ENCODE measurements at places on chromosomes 6 and 20.

DNA sequence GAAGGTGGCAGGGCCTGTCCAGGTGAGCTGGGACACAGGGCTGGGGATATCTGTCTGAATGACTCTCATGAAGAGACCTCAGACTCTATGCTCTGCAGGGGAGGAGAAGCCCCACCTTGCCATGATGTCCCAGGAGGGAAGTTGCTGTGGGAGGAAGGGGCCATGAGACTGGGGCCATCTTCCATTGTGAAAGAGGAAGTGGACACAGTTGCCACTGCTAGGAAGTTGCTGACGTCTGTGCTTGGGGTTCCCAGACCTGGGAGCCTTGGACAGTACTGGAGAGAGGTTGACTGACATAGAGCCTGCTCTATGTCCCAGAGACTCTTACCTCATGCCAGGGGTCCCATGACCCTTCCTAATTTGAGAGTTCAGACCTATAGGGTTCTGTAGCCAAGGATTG, 24.5 kb downstream of the SIRPB1 start:
- no peak for DNase-seq

GRCh38 chr6:136788069-136788902, 4.0 kb downstream of the MAP3K5 start:
- DNase-seq: no peak

- no peak for DNase-seq
These were observed 50.5 kb upstream of the ENPP5 start for GRCh38 chr6:46221222-46221793.

GRCh38 chr20:63336232-63336752, 24.9 kb downstream of the CHRNA4 start:
- DNase-seq: no peak

DNA sequence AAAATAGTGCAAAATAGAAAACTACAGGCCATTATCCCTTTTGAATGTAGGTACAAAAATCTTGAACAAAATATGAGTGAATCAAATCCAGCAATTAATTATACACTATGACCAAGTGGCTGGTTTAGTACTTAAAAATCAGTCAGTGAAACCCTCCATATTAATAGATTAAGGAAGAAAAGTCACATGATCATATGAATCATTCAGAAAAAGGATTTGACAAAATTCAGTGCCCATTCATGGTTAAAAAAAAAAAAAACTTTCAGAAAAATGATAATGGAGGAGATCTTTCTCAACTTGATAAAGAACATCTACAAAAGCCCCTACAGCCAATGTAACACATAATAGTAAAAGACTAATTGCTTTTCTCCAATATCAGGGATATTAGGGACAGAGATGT, 75.0 kb downstream of the FAM120B start:
- no peak for DNase-seq

GRCh38 chr6:13260831-13261230, 67.5 kb downstream of the TBC1D7 start:
- no peak for DNase-seq

DNA sequence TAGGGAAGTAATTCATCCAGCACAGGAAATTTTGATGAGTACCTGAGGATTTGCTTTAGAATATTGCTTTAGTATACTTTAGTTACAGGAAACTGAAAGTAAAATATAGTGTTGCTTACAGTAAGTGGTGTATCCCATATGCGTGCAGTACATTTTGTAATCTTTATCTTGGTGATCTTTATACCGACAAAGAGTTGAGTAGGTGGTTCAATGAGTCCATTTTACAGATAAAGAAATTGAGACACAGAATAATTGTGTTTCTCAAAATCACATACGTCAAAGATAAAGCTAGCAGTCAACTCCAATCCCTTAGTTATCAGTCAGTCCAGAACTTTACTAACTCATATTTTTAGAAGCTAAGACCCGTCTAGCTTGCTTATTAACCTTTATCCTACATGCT, 65.8 kb upstream of the E2F3 start:
- no peak for DNase-seq

- no peak for DNase-seq
These were observed 84.1 kb downstream of the SNX5 start for GRCh38 chr20:17884307-17885003.

- DNase-seq: no peak
These were observed 45.3 kb downstream of the SLC2A12 start for GRCh38 chr6:134007077-134007476.

DNA sequence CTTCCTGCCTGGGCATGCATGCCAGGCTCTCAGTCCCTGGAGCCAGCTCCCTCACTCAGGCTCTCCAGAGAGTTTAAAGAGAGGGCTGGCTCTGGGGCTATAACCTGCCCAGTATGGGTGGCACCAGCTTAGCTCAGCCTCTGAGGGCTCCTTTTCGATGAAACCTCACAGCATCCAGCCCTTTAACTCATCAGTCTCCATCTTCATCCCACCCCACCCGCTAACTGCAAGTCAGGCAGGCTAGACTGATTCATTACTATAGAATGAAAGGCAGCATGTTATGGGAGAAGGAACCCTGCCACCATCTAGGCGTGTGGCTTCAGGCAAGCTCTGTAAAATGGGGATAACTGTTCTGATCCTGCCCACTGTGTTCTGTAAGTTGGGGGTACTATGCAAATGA, 53.5 kb downstream of the RAB44 start:
- no peak for DNase-seq

DNA sequence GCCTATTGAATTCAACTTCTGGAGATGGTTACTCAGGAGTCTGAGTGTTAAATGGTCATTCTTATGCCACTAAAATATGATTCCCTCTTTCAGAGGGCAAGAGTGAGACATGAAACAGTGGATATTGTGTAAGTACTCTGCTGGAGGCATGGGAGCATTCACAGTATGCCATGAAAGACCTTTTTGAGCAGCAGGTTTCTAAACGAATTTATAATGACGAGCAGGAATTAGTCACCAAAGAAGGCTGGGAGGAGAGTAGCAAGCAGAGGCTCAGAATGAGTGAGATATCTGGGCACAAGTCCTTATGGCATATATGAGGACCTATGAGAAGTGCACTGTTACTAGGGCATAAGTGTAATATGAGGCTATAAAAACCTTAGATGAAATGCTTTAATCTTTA, 10.9 kb upstream of the MYB start:
- DNase-seq: no peak
